ENCODE measurements at places on chromosomes 13 and 19.

DNA sequence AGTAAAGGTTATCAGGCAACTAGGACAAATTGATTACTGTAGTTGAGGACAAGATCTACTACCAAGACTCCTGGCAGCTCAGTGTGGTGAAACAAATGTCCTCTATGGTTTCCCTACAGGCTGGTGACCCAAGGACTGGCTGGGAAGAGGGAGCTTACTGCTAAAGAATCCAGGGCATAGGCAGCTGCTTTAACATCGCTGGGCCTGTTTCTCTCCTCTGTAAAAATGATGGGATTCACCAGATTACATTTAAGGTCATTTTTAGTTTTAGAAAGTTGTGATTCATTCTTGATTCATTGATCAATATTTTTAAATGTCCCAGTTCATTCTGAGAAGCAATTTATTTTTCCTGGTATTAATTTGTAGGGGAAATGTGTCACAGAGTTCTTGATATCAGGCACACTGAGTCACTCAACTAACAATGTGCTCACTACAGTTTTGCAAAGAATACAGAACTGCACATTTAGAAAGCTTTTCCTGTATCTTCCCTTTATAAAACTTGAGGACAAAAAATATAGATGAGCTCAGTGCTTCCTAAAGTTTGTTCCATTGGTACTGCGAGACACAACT, 19.6 kb upstream of the FAM124A start:
- H3K4me3 ChIP-seq, result no peak overlapping the region
- no peaks in the 10 kb centered on the region for H3K36me3 ChIP-seq

- no peak overlapping the region for H3K27ac ChIP-seq
- no peaks in the 10 kb centered on the region for H3K4me1 ChIP-seq
- DNase-seq, result no peak
Measured at GRCh38 chr13:98222081-98222554, 45.0 kb upstream of the RNF113B start.

DNA sequence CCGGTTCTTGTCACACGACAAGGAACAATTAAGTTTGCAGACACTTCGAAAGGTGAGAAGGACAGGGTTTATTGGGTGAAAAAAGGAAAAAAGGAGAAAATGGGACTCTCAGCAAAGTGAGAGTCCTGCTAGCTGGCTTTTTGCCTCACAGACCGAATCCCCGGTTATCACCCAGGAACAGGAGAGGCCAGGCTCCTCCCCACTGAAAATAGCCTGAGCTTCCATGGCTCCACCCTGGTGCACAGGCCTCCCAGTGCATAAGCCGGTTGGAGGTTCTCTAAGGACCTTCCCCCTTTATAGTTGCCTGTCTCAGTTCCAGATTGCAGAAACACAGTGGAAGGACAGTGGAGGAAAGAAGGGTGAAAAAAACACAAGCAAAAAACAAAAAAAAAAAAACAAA, 571.7 kb downstream of the KCTD12 start:
- no peaks in the 10 kb centered on the region for H3K4me1 ChIP-seq
- H3K27ac ChIP-seq, result no peak overlapping the region
- DNase-seq, result no peak
- H3K27me3 ChIP-seq, result no peaks in the 10 kb centered on the region

GRCh38 chr13:42645717-42646116, 71.8 kb downstream of the TNFSF11 start:
- no peak overlapping the region for H3K27ac ChIP-seq
- no peaks in the 10 kb centered on the region for H3K36me3 ChIP-seq
- DNase-seq, result no peak
- no peak overlapping the region for H3K4me3 ChIP-seq

- H3K4me1 ChIP-seq, result no peaks in the 10 kb centered on the region
- H3K4me3 ChIP-seq, result no peak overlapping the region
- no peaks in the 10 kb centered on the region for H3K27me3 ChIP-seq
- DNase-seq, result no peak
- H3K27ac ChIP-seq, result no peak overlapping the region
Measured at GRCh38 chr13:75173457-75174356, 308.3 kb downstream of the TBC1D4 start.

DNA sequence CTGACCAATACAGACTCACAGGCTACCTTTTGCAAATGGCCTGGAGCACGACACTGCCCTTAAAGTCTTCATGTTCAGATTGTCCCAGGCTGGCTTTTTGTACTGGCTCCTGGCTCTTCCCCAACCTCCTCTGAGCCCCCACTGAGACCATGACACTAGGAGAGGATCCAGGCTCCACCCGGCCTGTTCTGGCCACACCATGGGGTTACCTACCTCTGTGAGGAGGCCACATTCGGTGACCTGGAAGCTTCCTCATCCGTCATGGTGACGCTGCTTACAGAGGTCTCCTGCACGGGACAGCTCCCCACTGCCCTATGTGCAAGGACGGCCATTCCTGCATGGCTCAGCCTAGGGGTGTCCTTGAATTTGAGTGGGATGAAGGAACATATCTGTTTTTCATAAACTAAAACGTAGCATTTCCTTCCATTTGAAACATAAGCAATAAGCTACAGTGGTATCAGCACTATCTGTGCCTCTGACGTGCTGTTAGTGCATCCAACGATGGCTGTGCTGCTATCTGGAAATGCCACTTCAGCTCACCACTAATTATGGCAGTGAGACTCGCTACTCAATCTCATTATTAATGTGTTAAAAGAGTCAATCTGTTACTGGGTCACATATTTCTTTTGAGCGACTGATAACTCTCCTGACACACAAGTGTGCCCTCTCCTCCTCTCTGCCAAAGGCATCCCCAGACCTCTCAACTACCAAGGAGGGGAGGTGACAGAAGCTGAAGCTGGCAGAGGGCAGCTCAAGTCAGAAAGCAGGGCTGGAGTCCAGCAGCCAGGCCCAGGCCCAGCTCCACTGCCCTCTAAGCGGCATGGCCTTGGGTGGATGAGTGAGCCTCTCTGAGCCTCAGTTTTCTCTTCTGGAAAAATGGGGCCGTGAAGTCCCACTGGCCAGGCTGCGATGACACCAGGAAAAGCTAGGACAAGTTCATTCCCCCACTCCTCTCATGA, 29.6 kb downstream of the ELL start:
- no peak for DNase-seq
- H3K36me3 ChIP-seq, result no peaks in the 10 kb centered on the region
- peaks cover 26% of the 10 kb centered on the region for H3K4me1 ChIP-seq
- H3K27ac ChIP-seq, result no peak overlapping the region
- no peak overlapping the region for H3K4me3 ChIP-seq
- no peaks in the 10 kb centered on the region for H3K27me3 ChIP-seq
